Activated CD4-positive, CD25-positive, alpha-beta regulatory T cell treated with anti-CD3 and anti-CD28 coated beads, Interleukin-2, amount 50 U/mL, for 72 hours (primary cell): ENCODE measurements at places on chromosomes 6 and 20.

DNA sequence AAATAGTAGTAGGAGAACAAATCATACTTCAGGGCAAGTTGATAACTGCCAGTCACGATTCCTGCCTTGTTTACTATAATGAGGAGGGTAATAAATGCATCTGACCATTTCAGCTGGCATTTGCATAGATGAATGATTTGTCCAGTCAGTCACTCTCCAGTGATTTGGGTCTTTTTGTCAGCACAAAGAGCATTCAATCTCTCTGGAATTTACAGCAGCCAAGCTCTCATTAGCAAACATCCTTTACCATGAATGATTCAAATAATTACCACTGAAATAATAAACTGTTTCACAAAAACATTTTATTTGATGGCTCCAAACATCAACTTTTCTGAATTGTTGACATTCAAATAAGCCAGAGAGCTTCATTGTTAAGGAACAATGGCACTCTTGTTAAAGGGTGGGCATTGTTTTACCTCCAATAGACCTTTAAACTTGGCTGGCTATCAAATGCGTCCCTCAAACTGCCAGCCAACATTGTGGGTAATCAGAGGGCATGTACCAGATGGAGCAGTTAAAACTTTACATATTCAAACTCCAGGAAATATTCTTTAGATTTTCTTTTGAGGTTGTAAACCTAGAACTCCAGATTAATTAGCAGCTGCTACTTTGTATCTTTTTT lies 30.0 kb upstream of the FBXL4 start:
- DNase-seq, result no peak

DNA sequence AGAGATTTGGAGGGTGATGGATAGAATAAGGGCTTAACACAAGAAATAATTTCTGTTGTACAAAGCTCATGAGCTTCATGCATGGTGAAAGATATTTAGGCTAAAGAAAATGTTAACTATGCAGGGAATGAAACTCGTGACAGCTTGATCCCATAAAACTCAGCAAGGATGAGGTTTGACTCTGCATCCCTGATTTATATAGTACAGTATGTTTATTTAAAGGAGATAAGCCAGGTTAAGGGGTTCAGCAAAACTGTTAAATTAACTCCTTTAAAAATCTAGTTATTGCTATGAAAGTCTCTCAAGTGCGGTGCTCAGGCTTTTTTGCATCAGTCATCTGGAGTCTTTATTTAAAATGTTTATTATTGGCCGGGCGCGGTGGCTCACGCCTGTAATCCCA lies 326.4 kb downstream of the LAMA2 start:
- no peak for DNase-seq

DNA sequence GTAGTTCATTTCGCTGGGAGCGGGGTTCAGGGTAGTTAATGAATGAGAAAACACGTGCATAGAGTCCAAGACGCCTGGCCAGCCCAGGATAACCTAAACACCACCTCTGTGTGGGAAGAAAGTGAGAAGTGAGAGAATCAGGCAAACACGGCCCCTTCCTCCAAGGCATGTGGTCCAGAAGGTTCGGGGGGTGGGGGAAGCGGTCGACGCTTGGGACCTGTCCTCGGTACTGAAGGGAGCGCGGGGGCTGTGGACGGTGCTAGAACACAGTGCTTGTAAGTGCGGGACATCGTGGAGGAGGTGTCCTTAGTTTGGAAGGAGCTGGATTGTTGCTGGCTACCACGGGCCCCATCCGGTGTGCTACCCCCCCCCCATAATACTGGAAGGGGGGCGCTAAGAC lies 1.7 kb upstream of the VSTM2L start:
- no peak for DNase-seq

DNA sequence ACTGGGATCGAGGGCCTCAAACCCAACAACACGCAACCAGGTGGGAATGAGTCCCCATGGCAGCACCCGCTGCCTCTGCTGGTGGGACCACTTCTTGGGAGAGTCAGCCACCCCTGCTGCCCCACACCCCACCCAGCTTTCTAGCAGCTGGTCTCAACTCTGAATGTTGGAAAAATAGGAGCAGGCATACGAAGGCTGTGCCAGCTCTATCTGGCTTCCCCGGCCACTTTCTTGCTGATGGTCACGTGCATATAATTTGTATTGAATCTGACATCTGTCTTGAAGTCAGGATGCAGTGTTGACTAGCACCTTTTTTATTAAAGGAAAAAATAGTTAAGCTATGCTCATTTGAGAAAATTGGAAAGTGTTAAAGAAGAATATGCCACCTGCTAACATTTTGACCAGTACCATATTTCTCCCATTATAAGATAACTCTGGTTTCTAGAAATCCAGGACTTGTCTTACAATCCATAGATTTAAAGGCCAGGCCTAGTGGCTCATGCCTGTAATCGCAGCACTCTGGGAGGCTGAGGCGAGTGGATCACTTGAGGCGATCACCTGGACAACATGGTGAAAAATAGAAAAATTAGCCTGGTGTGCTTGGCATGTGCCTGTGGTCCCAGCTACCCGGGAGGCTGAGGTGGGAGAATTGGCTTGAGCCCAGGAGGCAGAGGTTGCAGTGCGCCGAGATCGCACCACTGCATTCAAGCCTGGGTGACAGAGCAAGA lies 26.9 kb upstream of the MAPRE1 start:
- no peak for DNase-seq

DNA sequence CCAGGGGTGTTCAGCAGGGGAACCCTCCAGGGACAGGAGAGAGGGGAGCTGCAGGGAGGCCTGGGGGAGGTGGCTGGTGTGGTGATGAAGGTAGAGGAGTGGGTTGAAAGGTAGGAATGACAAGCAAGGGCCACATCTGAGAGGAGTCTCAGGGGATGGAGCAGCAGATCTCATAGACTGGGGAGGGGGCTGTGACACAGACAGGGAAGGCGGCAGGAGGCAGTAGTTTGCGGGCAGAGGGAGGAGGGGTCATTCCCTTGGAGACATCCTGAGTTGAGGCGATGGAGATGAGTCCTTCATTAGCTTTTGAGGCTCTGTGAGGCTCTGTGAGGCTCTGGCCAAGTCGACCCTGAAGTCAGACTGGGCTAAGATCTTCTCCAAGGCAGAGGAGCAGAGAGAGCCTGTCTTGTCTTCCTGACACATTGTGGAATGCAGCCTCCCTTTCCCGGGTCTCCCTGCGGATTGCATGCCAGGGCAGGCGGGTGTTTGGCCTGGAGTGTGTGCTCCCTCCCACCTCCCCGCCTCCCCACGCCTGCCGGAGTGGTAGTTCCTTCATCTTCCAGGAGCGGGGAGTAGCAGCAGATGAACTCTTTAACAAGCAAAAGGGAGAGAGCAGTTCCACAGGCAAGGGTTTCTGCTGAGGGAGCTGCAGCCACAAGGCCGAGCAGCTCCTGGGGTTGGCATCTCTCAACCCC lies 34.3 kb upstream of the MLN start:
- DNase-seq, result no peak
